Left renal pelvis (tissue), 4 donors: ENCODE measurements at places on chromosomes 6 and 20.

DNA sequence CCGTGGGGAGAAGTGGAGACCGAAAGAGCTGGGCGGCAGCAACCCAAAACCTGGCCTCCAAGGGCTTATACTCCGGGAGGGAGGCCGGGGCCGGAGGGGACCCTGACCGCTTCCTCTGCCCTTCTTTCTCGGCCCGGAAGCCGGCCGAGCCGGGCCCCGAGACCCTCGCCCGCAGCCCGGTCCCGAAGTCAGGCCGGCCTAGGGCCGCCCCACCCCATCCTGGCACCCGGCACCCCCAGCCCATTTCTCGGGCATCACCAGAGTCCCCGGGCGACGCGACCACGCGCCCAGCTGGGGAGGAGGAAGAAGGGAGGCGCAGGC, 572 bp upstream of the ZDHHC14 start:
- no peak for DNase-seq

- DNase-seq = no peak
These were observed 28.5 kb upstream of the PIM1 start for GRCh38 chr6:37141281-37142049.

- no peak for DNase-seq
These were observed 114.6 kb downstream of the LCA5 start for GRCh38 chr6:79422666-79423065.

- no peak for DNase-seq
These were observed 57.2 kb downstream of the IL20RA start for GRCh38 chr6:136987526-136987925.

DNA sequence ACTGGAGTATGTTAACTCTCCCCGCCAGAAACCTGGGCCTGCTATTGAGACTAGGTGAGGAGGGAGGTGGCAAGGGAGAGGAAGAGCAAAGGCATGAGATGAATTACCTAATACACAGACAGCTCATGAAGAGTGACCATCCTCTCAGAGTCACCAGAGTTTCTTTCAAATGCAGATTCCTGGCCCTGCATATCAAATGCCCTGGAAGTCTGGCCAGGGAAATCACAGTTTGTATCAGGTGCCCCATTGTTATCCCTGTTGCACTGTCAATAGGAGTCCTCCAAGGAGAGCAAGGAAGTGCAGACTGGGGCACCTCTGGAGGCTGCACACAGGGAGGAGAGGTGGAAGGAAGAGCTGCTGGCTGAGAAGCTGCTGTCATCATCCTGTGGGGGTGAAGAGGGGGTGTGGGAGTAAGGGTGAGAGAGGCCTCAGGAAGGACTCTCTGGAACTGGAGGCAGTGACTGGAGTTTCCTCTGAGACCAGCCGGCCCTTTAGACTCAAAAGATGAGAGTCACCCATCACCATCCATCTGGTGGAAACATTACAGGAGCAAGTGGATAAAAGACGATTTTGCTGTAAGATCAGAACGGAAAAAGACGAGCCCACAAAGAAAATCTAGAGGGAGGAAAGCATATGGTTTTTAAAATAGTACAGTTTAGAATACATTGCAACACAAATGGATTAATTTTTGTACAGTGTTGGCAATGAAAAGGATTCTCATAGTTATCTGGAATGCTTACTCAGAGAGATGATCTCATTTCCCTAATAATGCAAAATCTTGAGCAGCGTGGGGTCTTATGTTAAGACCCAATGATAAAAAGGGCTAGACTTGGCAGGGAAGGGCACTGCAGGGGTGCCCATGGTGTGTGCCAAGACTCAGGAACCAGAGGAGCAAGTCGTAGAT, 268.1 kb downstream of the UST start:
- DNase-seq = no peak

DNA sequence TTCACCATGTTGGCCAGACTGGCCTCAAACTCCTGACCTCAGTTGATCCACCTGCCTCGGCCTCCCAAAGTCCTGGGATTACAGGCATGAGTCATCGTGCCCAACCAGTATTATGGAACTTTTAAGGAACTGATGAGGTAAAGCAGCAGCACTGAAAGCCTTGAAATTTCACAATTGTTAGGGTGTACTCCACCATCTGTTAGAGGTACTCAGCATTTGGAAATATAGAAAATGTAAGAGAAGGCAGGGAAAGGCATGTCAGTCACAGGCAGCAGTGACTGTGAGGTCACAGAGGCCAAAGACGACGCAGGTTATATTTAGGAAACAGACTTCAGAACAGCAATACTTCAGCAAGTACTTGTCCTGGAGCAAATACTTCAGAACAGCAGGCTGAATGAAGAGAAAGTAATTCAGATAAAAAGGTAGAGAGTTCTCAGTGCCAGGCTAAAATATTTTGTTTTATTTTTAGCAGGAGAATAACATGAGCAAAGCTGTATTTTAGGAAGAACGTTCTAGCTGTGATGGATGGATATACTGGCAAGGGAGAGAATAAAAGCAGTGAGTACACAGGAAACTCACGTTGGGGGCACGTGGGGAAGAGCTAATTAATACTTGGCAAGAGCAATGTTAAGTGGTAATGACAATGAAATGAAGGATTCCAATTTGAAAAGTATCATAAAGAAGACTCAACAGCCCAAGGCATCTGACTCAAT, 67.2 kb downstream of the DTNBP1 start:
- DNase-seq = no peak

DNA sequence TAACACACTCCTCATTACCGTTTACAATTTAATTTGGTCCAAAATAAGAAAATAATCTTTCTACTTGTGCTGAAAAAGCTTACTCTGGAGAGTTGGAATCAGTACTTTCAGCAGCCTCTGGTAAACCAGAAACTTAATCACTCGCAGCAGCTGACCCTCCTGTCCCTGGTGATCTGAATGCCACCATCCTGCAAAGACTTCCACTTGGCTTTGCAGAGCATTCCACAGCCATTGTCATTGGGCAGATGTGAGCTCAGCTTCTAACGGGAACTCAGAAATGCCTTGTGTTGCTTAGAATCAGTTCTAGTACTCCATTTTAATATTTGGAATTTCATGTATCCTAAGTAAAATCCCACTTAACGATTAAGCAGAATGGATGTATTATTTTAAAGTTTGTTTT, 59.7 kb downstream of the PHACTR1 start:
- no peak for DNase-seq

- no peak for DNase-seq
These were observed 929 bp upstream of the CENPB start for GRCh38 chr20:3787324-3788014.

- no peak for DNase-seq
These were observed 8.7 kb upstream of the ATXN1 start for GRCh38 chr6:16769986-16770376.

GRCh38 chr6:137223370-137224131, 4.4 kb upstream of the IFNGR1 start:
- DNase-seq = no peak
